Frontal cortex (tissue), 4 donors: ENCODE measurements at places on chromosomes 11 and 22. TPM values are rescaled to one million over a fixed set of nuclear protein-coding genes. Genes with fewer than 3 reads are reported as not detected.

OR2AG2 gene
- 0.41 TPM for total RNA-seq

F2 gene
- not detected for total RNA-seq

MADD gene
- 53.8 TPM for total RNA-seq

AP5B1 gene
- total RNA-seq = 4.1 TPM

ST14 gene
- not detected for total RNA-seq

DEUP1 gene
- total RNA-seq = 0.82 TPM

CNTN5 gene
- total RNA-seq = 17.9 TPM

IFT27 gene
- 17.5 TPM for total RNA-seq

ACCSL gene
- total RNA-seq = not detected
